Stomach (tissue), 19 donors: ENCODE measurements at places on chromosomes 5 and 9.

DNA sequence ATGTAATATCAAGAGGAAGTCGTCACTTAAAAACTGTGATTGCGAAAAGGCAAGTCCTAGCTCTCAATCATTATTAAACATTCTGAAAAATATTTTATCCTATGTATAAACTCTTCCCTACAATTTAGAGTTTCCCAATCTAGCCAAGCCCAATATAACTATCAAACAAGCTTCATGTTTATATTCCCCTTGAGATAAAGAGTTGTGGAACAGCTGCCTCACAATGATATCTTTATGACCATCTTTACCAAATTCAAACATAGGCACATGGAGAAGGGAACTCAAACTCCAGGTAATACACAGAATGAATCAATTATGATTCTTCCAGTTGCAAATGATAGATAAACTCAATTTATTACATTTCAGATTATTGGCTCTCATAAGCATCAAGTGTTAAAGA lies 1468.7 kb downstream of the EFNA5 start:
- no peak for DNase-seq

DNA sequence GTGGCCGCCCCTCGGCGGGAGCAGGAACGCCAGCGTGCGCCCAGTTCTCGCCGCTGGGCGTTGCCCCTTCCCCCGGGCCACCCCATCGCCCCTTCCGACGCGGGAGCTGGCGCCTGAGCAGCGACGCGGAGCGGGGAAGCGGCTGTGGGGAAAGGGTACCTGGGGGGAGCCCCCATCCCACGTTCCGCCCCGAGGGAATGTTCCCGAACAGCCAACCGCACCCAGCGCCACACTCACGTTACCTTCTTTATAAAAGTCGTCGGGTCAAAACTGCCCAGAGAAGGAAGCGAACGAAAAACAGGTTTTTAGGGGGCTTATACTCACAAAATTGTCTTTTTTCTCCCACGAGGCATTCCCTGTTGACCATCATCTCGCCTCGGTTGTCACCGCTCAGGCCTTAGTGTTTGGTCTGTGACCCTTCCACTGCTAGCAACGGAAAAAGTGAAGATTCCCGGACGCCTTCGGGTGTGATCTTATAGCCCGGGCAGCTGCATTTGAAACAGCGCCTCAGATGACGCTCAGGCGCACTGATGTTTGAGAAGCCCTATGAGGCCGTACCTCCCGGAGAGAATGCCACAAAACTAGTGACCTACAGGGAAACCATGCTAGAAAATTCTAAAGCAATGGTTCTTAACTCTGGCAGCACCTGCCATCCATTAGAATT lies 475 bp upstream of the GOLM1 start:
- peak; percentile 43 for DNase-seq

- DNase-seq: no peak
Measured at GRCh38 chr5:179963375-179963774, 55.7 kb upstream of the TBC1D9B start.

- DNase-seq: no peak
Measured at GRCh38 chr5:18420711-18421110, 786.5 kb downstream of the TAF11L14 start.

DNA sequence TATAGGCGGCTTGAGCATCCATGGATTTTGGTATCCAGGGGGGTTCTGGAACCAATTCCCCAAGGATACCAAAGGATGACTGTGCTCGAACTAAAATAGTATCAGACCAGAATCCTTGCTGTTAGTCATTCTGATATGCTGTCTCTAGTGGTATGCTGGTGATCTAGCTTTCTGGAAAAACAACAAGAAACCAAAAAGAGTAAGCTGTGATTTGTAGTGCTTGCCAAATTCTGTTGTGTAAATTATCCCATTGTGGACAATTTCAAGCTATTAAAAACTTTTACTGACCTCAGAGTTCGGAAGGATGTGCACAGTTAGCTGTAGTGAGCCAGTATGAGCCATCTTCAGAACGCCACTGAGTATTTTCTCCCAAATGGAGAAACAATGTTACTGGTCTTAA lies 99.0 kb upstream of the FBN2 start:
- DNase-seq: no peak

DNA sequence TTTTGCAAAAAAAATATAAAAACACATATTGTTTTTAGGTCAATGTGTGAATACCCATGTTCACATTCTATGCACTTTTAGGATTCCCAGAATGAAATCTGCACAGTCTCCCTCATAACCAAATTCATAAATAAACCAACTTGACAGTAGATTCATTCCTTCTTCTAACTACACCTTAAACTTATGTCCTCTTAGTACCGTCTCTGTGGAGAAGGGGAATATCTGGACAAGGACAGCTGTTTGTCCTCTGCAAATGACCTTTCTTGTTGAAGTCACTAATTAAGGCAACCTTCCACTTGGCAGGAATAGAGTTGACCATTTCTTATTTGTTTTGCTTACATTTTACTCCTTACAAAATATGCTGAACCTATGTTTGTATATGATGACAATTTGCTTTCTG lies 71.1 kb downstream of the FBN2 start:
- DNase-seq: no peak

DNA sequence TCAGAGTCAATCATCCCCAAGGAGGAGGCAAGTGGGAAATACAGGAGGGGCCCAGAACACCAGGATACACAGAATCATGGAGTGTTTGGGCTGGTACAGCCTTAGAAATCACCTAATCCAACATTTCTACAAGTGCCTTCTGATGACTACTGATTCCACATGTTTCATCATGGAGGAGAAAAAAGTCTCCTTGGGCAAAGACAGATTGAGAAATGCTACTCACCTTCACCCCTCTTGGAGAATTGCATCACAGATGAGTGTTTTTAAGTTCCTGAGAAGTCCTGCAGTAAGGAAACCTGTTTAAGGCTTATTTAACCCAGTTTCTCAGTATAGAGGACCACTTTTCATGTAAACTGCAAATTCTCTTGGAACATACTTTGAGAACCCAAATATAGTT lies 2.2 kb upstream of the SLIT3 start:
- DNase-seq: no peak

- no peak for DNase-seq
Measured at GRCh38 chr5:179798144-179798770, 4.5 kb downstream of the LTC4S start.

- no peak for DNase-seq
Measured at GRCh38 chr5:23318166-23318565, 189.2 kb upstream of the PRDM9 start.

DNA sequence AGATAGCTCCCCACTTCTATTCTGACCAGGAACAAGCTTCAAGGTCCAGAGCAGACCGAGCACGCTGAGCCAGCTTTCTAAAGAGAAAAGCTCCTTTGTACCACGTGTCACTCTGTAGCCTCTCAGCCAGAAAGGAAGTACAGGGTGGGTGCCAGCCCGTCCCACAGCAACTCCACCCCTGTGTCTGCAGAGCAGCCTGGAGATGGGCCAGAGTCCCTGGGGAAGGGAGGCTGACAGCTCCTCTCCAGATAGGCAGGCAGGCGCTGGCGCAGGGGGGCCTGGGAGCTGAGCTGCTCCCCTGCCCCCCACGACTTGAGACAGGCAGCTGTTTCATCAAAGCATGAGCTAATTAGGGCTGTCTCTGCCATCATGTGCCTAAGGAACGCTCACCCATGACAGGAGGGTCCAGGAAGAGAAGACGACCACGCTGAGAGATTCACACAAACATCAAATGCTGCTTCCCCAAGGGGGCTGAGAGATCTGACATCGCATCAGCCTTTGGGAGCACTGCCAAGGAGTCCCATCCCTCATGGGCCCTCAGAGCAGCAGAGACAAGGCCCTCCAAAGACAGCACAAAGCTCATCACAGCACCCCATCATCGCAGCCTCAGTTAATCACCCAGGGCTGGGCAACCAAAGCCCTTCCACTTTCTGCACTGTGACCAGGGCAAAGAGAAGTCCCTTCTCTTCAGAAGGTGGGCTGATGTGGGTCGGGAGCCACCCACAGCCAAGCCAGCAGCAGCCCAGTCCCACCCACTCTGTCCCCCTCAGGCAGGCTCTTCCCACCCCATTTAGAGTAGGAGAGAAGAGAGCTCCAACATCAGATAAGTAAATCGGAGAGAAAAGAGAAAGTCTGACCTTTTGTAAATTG lies 78.5 kb upstream of the LRRTM2 start:
- peak; percentile 87 for DNase-seq

- DNase-seq: no peak
Measured at GRCh38 chr9:128457207-128457606, 1.4 kb downstream of the ODF2 start.

- DNase-seq: no peak
Measured at GRCh38 chr9:98323051-98323830, 67.8 kb upstream of the TBC1D2 start.

GRCh38 chr9:83197591-83197990 lies 134.6 kb upstream of the RASEF start:
- no peak for DNase-seq

GRCh38 chr9:108543251-108543778 lies 312.5 kb downstream of the ACTL7B start:
- no peak for DNase-seq

DNA sequence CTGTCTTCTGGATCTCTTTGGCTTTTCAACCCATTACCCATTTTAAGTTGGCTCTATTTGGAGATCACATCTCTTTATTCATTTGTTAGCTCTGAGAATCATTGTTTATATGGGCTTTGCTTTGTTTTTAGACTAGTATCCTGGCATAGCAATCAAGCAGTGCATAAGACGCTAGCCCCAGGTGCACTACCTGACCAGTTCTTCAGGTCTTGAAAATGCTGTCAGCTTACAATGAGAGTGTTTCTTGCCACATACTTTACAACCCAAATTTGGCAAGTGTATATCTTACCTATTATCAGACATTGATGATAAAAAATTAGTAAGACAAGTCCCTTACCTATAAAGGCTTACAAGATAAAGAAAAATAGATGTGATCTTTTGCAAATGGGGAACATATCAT lies 12.2 kb downstream of the OXCT1 start:
- DNase-seq: no peak

- no peak for DNase-seq
Measured at GRCh38 chr5:37665272-37665671, 174.6 kb downstream of the GDNF start.

GRCh38 chr5:42756606-42757601 lies at the start of gene CCDC152:
TSS of gene CCDC152 (plus strand) at chr5:42756818. CDS start at chr5:42759122, 2,304 bp downstream.
- peak; percentile 47 for DNase-seq

GRCh38 chr9:3285365-3286161 lies 240.2 kb downstream of the RFX3 start:
- DNase-seq: no peak

GRCh38 chr9:21381448-21382339 lies 3.5 kb downstream of the IFNA2 start:
- no peak for DNase-seq

- DNase-seq: no peak
Measured at GRCh38 chr5:122639864-122640263, 135.0 kb upstream of the SNX2 start.

GRCh38 chr9:77898864-77899263 lies 132.7 kb downstream of the GNAQ start:
- DNase-seq: no peak

GRCh38 chr5:111224561-111225345 lies 569 bp downstream of the CAMK4 start:
- no peak for DNase-seq

DNA sequence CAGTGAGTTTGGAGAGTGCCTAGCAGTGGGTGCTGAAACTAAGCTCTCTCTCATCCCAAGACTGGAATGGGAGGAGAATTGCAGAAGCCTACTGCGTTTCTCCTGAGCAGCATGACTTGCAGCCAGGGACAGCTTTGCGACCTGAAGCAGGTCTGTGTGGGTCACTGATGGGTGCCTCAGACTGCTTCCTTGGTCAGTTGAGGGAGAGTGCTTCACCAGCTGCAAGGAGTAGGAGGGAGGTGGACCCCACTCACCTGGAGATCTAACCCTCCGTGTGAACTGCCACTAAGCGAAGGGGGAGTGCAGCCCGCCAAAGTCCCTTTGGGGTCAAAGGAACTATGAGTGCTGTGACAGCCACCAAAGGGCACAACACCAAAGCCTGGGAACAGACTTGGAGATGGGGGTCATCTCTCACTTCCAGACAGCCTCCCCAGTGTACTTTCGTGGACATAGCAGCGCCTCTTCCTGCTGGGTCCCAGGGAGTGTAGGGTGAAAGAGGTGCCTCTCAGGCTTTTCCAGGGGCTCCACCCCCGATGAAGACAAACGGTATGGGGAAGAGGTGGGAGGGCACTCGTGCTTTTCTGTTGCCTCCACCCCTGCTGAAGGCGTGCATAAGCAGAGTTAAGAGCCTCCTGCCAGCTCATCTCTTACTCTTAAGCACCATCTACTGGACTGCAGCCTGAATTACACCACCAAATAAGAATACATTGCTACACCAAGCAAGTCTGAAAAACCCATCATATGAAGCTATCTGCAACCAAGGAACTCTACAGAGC lies 34.3 kb upstream of the MACIR start:
- no peak for DNase-seq

DNA sequence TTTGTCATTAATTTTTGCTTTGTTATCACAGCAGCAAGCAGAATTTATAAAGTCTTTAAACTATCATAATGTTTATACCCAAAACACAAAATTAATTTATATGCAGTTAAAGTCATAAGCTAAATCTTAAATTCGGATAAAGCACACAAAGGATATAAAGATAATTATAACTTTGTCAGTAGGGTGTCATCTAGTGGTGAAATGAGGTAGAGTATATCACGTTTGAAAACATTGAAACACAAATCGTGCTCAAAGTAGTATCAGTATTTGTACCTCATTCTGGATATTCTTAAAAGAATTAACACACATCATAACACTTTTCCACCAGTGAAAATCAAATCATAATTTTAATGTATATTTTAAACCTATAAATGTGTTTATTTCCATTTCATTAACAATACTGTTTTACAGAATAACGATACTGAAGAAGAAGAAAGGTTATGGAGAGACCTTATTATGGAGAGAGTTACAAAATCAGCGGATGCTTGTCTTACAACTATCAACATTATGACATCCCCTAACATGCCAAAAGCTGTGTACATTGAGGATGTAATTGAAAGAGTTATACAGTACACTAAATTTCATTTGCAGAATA lies 129.5 kb downstream of the NIPBL start:
- DNase-seq: peak; percentile 47

DNA sequence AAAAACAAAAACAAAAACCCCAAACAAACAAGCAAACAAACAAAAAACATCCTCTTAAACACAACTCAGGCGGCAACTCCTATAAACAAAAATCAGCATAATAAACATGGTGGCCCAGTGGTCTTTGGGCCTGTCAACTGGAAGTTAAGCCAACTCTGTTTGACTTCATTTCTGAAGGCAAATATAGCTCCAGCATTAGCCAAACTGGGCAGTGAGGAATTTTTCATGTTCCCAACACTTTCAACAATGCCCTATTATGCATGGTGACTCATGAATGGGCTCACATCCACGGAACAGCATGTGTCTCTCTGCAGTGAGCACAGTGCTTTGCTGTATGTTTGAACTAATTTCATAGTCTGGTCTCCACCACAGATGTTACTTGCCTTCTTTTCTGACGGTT lies 143.9 kb upstream of the STC2 start:
- DNase-seq: peak; percentile 86
